ENCODE measurements at places on chromosomes 3 and 15.

DNA sequence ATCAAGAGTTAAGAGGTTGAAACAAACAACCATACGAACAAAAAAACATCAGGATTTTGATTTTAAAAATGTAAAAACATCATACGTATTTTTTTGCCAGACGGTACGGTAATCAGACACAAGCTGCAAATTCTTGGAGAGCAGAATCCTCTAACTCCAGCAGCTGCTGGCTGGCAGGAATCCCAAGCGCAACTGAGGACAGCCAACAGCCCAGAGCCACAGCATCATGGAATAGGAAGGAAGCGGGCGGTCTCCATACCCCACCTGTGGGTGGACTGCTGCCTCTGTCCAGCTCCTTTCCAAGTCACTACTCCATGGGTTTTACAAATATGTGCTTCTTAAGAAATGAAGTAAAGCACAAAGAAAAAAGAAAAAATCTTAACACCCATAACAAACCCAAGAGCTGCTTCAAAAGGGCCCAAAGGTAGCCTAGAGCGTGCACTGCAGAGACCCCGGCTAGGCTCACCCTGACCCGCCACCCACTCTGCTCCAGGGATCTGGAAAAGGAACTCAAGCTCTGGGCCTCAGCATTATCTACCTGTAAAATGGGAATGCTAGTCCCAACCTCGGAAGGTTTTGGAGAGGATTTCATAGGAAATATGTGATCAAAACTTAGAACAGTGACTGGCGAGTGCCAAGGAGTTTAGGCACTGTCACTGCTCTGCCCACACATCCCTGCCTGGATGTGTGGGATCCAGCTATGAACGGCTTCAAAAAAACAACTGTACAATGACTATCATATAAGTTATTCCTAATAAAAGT, 33.4 kb downstream of the ZXDC start:
- no peak for DNase-seq

DNA sequence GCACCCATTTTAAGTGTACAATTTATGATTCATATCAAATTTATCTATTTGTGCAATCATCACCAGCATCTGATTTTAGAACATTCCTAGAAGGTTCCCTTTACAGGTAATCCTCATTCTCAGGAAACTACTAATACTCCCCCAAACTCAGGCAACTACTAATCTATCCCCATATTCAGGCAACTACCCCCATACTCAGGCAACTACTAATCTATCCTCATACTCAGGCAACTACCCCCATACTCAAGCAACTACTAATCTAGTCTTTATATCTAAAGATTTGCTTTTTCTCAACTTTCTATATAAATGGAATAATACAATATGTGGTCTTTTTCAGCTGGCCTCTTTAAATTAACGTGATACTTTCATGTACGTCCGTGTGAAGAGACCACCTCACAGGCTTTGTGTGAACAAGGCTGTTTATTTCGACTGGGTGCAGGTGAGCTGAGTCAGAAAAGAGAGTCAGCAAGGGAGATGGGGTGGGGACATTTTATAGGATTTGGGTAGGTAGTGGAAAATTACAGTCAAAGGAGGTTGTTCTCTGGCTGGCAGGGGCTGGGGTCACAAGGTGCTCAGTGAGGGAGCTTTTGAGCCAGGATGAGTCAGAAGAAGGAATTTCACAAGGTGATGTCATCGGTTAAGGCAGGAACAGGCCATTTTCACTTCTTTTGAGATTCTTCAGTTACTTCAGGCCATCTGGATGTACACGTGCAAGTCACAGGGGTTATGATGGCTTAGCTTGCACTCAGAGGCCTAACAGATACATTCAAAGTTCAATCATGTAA, 1444.5 kb upstream of the CADM2 start:
- no peak for DNase-seq

DNA sequence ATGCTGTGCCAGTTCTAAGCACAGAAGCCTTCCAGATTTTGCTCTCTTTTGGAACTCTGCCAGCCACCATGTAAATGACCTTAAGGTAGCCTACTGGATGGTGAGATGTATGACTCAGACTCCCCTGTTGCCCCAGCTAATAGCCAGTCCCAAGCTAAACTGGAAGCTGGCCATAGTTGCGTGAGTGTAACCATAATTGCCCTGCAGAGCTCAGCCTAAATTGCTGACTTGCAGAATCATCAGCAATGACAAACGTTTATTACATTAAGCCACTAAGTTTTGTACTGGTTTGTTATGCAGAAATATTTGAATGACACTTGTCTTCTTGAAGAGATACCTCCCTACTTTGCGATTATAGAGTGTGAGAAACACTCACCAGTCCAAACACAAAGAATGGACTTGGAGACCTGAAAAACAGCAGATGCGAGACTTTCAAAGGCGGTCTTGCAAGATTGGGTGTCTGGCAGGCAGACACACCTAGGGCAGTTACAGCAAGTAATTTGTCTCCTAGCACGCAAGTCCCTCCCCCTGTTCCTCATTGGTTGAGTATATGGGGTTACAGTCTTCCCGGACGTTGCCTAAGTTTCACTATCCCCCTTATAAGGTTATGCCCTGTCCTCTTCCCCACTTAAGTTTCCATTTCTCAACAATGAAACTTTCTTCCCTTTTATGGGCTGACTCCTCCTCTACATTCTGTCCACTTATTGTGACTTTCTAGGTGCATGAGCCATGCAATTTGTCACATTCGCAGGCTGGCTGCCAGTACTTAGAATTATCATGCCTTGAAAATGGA, 83.6 kb upstream of the XCR1 start:
- no peak for DNase-seq

- no peak for DNase-seq
Observed at GRCh38 chr3:48612309-48612708, 2.9 kb upstream of the UQCRC1 start.
